Muscle of arm (tissue), 14 donors: ENCODE measurements at places on chromosomes 4 and X. TPM values are rescaled to one million over a fixed set of nuclear protein-coding genes. Genes with fewer than 3 reads are reported as not detected.

PABPC1L2B gene
- polyA plus RNA-seq: not detected

IL1RAPL1 gene
- 1.5 TPM for polyA plus RNA-seq

GRPR gene
- polyA plus RNA-seq: 0.17 TPM

AMOT gene
- polyA plus RNA-seq: 27.2 TPM

MAGEA4 gene
- polyA plus RNA-seq: not detected

SPANXB1 gene
- not detected for polyA plus RNA-seq

LDB2 gene
- polyA plus RNA-seq: 59.6 TPM

CLIC2 gene
- polyA plus RNA-seq: 4.5 TPM

RAB9B gene
- polyA plus RNA-seq: 42.9 TPM

GSX2 gene
- not detected for polyA plus RNA-seq

NEUROG2 gene
- not detected for polyA plus RNA-seq

HMGB3 gene
- 66.6 TPM for polyA plus RNA-seq

TMEM144 gene
- polyA plus RNA-seq: 1.7 TPM

TMEM35A gene
- 2.5 TPM for polyA plus RNA-seq

SLC26A1 gene
- polyA plus RNA-seq: 3.0 TPM

GLOD5 gene
- polyA plus RNA-seq: 0.29 TPM

DKC1 gene
- polyA plus RNA-seq: 37.3 TPM

TSPAN5 gene
- 21.2 TPM for polyA plus RNA-seq

GPR50 gene
- not detected for polyA plus RNA-seq

FAT1 gene
- 94.4 TPM for polyA plus RNA-seq

FAAH2 gene
- polyA plus RNA-seq: not detected

POU3F4 gene
- polyA plus RNA-seq: 0.05 TPM

MAGEA2 gene
- polyA plus RNA-seq: not detected

GLA gene
- polyA plus RNA-seq: 19.1 TPM

RENBP gene
- 2.1 TPM for polyA plus RNA-seq

SPANXD gene
- polyA plus RNA-seq: not detected

CT45A6 gene
- polyA plus RNA-seq: not detected

SMR3B gene
- polyA plus RNA-seq: not detected

GRIPAP1 gene
- polyA plus RNA-seq: 18.0 TPM

SRPX gene
- 29.5 TPM for polyA plus RNA-seq
